ENCODE measurements at places on chromosomes 16 and 17.

DNA sequence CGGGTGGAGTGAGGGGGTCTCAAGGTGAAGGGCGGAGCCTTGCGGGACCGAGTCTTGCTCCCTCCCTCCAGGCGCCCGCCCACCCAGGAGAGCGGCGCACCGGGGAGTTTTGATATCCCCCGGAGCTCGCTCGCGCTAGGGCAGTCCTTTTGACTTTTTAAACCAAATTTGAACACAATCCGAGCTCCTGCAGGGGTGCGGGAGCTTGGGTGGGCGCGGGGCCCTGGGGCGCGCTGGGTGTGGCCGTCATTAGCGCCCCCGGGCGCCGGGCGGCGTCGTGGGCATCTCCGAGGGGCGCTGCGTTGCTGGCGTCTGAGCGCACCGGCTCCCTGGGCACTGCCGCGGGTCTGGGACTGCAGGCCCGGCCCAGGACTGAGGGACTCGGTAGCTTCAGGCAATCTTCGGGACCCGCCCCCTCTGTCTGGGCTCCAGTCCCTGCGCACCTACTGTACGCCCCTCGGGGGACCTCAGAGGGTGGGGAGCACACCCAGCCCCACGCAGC is 10.9 kb downstream of the MAF start:
- DNase-seq: no peak

DNA sequence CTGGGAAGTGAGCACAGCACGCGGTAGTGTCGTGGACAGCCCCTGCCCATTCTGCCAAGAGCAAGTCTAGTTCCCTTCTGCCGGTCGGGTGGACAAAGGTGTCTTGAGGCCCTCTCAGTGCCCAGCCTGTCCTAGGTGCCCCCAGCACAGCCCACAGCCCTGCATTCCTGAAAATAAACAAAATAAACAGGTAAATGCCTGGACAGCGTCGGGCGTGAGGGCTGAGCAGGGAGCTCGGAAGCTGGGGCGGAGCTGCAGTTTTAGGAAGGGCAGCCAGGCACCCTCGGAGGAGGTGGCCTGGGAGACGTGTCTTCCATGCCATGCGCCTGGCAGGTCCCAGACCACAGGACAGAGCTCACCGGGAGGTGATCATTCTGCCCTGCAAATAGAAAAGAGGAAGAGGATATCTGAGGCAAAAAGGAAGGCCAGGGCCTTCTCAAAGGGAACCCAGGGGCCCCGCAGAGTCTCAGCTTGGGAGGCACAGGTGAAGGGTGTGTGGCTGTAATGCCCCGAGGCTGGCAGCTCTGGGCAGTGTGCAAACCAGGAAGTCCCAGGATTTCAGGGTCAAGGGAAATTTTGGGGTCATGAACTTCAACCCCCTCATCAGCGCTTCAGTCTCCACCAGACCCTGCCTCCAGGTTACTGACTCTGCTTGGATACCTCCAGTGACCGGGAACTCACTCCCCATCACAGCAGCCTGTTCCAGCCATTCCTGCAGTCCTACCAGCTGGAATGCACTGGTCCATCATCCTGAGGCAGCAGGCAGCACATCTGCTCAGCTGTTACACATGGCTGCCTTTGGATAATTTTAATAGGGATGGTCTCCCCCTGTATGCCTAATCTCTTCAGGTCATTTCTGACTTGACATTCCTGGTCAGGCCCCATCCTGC is 1.7 kb downstream of the ZNF469 start:
- no peak for DNase-seq

GRCh38 chr17:76506408-76507345 is 5.5 kb upstream of the RHBDF2 start:
- no peak for DNase-seq

DNA sequence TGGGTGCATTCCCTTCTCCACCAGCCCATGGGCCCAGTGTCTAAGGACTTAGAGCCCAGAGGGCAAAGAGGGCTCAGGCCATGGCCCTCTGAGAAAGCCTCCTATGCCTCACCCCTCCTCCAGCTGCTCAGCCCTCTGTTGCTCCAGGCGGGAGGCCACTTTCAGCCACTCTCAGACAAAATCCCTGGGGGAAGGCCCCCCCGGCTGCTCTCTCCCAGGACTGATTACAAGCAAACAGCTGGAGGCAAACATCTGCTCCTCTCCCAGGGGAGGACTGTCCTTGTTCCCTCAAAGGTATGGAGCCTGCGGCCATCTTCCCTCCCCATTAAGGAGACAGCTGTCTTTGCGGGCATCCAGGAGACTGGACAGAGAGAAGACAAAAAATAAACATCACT is 54.9 kb upstream of the DLX4 start:
- DNase-seq: no peak

- DNase-seq: no peak
These were observed 1430.9 kb downstream of the CDH11 start for GRCh38 chr16:63690961-63691360.

DNA sequence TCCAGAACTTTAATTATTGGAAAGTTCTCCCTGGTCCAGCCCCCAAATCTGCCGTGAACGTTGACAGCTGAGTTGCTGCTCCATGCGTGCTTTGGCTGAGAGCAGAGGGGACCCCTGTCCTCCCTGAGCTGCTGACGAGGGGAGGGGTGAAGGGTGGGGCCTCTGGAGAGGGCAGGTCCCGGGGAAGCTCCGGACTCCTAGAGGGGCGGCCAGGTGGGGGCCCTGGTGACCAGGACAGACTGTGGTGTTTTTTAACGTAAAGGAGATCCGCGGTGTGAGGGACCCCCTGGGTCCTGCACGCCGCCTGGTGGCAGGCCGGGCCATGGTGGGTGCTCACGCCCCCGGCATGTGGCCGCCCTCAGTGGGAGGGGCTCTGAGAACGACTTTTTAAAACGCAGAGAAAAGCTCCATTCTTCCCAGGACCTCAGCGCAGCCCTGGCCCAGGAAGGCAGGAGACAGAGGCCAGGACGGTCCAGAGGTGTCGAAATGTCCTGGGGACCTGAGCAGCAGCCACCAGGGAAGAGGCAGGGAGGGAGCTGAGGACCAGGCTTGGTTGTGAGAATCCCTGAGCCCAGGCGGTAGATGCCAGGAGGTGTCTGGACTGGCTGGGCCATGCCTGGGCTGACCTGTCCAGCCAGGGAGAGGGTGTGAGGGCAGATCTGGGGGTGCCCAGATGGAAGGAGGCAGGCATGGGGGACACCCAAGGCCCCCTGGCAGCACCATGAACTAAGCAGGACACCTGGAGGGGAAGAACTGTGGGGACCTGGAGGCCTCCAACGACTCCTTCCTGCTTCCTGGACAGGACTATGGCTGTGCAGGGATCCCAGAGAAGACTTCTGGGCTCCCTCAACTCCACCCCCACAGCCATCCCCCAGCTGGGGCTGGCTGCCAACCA is at the start of gene MC1R:
Gene MC1R (plus strand): TSS at position 410 of the 895 bp plus-strand sequence. CDS start 397 bp downstream, at position 807.
- no peak for DNase-seq

- no peak for DNase-seq
These were observed 2.1 kb downstream of the FMNL1 start for GRCh38 chr17:45223539-45224528.

- DNase-seq: no peak
These were observed 174.8 kb downstream of the C16orf78 start for GRCh38 chr16:49548325-49548970.

GRCh38 chr16:7013990-7014389 is 318.7 kb upstream of the RBFOX1 start:
- DNase-seq: no peak

DNA sequence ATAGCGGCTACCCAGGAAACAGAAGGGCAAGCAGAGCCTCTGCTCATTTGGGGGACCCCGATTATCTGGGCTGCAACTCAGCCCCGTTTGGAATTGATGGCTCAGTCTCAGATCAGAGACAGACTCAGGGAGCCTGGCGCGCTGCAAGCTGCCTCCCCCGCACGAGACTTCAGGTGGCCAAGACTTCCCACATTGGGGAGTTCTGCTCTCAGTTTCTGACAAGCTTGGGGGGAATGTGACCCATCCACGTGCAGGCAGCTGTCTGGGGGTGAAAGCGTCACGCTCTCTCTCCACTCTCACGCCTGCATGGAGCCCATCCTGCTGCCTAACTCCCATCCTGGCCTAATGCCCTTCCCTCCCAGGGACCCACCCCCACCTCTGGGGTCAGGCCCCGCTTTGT is 157.6 kb upstream of the GSE1 start:
- no peak for DNase-seq

- no peak for DNase-seq
These were observed 76.9 kb upstream of the CREBBP start for GRCh38 chr16:3957344-3957980.

- no peak for DNase-seq
These were observed 66.4 kb downstream of the KPNA2 start for GRCh38 chr17:68101987-68102314.

DNA sequence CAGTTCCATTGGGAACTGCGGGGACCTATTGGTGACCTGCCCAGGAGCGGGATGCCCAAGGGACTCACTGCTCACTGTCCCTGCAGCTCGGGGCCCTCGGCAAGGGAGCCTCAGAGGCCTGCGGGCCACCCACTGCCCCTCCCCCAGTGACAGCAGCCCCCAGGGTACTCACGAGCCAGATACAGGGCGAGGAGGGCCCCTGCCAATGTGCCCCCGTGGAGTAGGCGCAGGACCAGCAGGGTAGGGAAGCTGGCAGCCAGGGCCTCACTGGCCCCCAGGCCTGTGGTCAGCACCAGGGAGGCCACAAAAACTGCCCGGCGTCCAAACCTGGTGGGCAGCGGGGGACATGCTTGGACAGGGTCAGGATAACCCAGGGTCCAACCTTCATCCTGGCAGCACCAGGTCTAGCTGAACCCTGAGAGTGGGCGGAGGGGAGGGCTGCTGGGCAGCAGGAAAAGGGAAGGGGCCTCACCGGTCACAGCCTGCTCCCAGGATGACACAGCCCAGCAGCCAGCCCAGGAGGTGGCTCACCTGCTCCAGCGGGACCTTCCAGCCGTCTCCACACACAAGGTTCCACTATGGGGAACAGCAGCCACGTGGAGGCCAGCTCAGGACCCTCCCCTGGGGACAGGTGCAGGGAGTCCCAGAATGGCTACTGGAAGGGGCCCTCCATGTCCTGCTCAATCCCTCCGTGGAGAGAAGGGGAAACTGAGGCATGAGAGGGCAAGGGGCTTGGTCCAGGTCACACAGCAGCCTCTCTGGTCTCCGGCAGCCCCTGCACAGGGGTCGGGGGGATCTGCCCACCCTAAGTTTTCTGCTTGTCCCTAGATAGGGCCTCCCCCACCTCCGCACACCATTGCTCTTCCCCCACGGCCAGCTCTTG is 855 bp downstream of the SLC22A31 start:
- no peak for DNase-seq

- no peak for DNase-seq
These were observed 11.8 kb downstream of the HMOX2 start for GRCh38 chr16:4487955-4488498.

DNA sequence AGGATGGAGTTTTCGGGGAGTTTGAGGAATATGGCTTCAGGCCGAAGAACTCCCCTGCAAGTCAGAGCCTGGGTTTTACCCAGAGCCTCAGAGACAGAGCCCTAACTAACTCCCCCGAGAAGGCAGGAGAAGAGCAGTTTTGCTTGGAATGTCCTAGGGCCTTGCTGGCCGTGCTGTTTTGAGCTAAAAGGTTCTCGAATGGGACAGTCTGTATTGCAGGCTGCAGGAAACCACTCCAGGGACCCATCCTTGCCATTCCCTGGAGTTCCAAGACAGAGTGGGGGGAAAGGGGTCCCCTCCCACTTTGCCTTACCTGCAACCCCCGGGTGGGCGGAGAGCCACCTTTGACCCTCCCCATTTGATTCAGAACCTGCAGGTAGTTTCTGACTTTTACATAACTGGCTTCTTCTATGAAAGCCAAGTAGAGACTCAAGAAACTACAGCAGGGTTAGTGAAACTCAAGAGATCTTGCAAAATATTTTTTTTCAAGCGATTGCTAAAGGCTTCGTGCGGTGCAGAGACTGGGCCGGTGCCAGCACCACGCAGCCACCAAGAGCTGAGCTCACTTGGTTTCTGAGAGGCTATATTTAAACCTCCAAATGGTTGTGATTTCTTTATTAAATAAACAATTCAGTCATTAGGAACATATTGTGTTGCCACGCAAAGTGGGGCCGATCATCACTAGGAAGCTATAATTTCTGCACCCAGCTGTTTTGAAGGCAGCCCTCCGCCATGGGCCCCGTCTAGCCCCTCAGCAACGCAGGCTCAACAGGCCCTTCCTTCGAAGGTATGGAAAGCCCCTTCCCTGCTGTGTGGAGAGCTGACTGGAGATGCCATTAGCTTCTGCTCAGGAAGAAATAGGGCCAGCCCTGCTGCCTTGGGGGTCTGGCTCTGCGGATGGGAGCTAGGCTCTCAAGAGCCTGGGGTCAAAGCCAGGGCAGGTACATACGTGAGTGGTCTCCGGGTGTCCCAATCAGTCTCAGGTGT is 223.0 kb downstream of the NTN1 start:
- peak; percentile 80 for DNase-seq

GRCh38 chr17:1714427-1714979 is 4.3 kb upstream of the TLCD2 start:
- peak; percentile 91 for DNase-seq

DNA sequence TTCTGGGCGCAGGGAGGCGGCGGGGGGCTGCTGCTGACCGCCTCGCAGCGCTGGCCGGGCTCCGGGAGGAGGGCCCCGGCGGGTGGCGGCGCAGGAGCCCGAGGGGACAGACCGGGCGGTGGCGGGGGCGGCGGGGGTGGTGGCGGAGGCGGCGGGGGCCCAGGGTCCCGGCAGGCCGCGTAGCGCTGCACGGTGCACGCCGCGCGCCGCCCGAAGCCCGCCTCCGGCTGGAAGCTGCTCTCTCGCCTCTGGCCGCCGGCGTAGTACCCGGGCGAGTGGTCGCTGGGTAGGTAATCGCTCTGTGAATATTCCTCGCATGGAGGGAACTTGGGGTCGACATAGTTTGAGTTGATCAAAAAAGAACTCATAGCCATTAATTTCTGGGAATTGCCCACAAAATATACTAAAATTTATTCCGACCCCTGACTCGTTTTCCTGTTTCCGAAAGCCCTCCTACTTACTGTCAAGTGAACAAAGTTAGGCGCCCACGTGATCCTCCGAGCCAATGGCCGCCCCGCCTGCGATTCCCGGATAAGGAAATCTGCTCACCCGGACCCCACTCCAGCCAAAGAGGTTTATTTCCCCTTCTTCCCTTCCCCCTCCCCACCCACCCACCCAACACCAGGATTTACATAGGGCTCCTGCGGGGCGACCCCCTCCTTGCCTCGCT is at the start of gene HOXB4:
Gene HOXB4 (minus strand): TSS at position 405 of the 670 bp plus-strand sequence. CDS start 31 bp downstream, at position 374.
- no peak for DNase-seq

DNA sequence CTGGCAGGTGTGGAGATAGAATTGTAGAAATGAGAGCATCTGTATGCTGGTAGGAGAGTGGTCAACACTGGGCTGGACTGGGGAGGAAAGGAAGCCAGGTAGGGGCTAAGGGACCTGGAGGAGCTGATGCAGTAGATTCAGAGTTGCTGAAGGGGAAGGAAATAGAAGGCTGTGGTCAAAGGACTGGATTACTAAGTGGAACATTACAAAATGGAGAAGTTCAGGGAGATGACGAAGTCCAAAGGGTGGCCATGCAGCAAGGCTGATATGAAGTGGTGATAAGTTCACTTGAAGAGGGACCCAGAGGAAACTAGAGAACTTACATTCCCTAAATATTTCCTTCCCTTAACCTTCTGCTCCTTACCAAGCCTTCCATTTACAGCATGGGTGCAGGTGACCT is 8.6 kb upstream of the CCL2 start:
- no peak for DNase-seq

- no peak for DNase-seq
These were observed 7.8 kb downstream of the CBX1 start for GRCh38 chr17:48093341-48094045.

GRCh38 chr16:57993897-57994296 is 6.6 kb downstream of the ZNF319 start:
- no peak for DNase-seq

- no peak for DNase-seq
These were observed 456.2 kb upstream of the DYNLRB2 start for GRCh38 chr16:80084614-80085013.
